ENCODE measurements at places on chromosomes 6 and 20. TPM values are rescaled to one million over a fixed set of nuclear protein-coding genes. Genes with fewer than 3 reads are reported as not detected.

Gene TNF
- not detected for total RNA-seq

Gene PREX1
- total RNA-seq: 2.8 TPM

Gene OR2H2
- not detected for total RNA-seq

Gene TMEM14A
- 25.7 TPM for total RNA-seq

Gene PNPLA1
- not detected for total RNA-seq

Gene PDE7B
- 5.0 TPM for total RNA-seq

Gene PGBD1
- 7.2 TPM for total RNA-seq

Gene MAK
- total RNA-seq: 0.24 TPM

Gene SLPI
- 4.9 TPM for total RNA-seq

Gene HLA-DQB1
- total RNA-seq: 0.32 TPM

Gene ZSCAN12
- total RNA-seq: 3.5 TPM

Gene CUTA
- total RNA-seq: 205 TPM

Gene MYLK4
- 0.24 TPM for total RNA-seq

Gene C6orf141
- 3.2 TPM for total RNA-seq

Gene RIPPLY2
- total RNA-seq: not detected

Gene RNF114
- 130 TPM for total RNA-seq

Gene PTK6
- not detected for total RNA-seq

Gene RBM24
- total RNA-seq: 6.1 TPM

Gene MYCT1
- 0.48 TPM for total RNA-seq

Gene ZBP1
- not detected for total RNA-seq

Gene NRN1
- 0.13 TPM for total RNA-seq

Gene STX11
- 2.6 TPM for total RNA-seq

Gene BFSP1
- total RNA-seq: 6.4 TPM

Gene PPP1R3D
- 5.8 TPM for total RNA-seq

Gene KCNK16
- total RNA-seq: not detected

Gene PKIB
- 2.6 TPM for total RNA-seq

Gene C4A
- 0.52 TPM for total RNA-seq

Gene CLIC1
- 281 TPM for total RNA-seq

Gene MDN1
- 5.6 TPM for total RNA-seq

Gene HIVEP1
- 10.0 TPM for total RNA-seq

Gene MYT1
- total RNA-seq: not detected

Gene FAM209B
- not detected for total RNA-seq

Gene RPL7L1
- total RNA-seq: 121 TPM

Gene NKX2-2
- not detected for total RNA-seq

Gene MOCS1
- 11.2 TPM for total RNA-seq

Gene LCA5
- 7.5 TPM for total RNA-seq

Gene FOXS1
- 1.7 TPM for total RNA-seq

Gene LHFPL5
- total RNA-seq: not detected

Gene SLC22A16
- total RNA-seq: not detected

Gene SLC4A11
- 0.72 TPM for total RNA-seq

Gene KCNK5
- not detected for total RNA-seq

Gene FAM184A
- total RNA-seq: 0.26 TPM

Gene HRH3
- total RNA-seq: not detected

Gene TRIM15
- total RNA-seq: not detected

Gene MAVS
- 17.5 TPM for total RNA-seq

Gene CGA
- not detected for total RNA-seq

Data from epithelial cell of alveolus of lung (primary cell).